ENCODE measurements at places on chromosomes 12 and 14.

DNA sequence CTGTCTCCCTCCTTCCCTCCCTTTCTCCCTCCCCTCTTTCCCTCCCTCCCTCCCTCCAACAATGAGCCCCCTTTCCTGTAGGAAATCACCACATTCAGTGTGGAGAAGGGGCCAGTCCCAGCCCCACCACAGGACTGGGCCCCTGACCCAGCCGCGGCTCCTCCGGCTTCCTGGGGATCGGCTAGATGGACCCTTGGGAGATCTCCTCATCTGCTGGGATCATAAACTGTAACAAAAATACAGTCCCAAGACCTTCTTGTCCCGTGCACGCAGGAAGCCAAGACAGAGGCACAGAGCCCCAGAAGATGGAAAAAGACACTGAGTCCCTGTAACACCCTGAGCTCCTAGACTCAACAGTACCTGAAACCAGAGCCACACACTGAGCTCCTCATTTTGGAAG lies 23.9 kb downstream of the DIO3 start:
- no peak for DNase-seq

GRCh38 chr14:32332415-32333316 lies 3.6 kb downstream of the AKAP6 start:
- no peak for DNase-seq

DNA sequence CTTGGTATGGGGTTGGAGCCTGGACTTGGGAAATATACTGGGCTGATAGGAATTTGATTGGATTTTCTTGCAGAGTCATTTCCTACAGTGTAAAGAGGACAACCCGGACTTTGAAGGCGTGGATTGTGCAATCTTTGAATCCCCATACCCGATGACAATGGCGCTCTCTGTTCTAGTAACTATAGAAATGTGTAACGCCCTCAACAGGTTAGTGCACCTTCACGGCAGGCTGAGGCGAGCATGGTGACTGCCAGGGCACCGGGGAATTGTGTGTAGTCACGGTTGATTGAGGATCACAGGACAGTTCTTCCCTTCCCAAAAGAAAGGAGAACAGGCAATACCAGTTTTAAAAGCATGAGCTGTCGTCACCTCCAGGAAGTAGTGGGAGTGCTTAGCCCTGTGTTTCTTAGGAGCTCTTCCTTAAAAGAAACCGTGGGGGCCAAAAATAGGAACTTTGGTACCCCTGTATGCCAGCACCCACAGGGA lies 58.3 kb downstream of the ANAPC7 start:
- no peak for DNase-seq

- no peak for DNase-seq
Observed at GRCh38 chr12:18165889-18166288, 75.9 kb upstream of the RERGL start.

DNA sequence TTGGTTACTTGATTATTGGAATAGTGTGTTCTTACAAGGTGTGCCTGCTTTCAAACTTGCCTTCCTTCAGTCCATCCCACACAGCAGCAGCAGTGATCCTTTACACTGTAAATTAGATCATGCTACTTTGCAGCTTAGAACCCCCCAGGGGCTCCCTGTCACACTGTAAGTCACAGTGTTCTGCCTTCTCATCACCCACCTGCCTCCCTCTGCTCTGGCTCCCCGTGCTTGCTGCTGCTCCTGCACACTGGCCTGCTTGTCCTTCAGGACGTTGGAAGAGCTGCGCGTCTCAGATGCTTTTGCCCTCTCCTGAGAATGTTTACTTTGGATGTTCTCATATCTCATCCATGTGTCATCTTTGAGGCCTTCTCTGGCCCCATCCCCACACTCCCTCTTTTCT lies 27.3 kb downstream of the ZC3H14 start:
- DNase-seq, result no peak

- no peak for DNase-seq
Observed at GRCh38 chr12:108856428-108857157, 790 bp downstream of the SSH1 start.

DNA sequence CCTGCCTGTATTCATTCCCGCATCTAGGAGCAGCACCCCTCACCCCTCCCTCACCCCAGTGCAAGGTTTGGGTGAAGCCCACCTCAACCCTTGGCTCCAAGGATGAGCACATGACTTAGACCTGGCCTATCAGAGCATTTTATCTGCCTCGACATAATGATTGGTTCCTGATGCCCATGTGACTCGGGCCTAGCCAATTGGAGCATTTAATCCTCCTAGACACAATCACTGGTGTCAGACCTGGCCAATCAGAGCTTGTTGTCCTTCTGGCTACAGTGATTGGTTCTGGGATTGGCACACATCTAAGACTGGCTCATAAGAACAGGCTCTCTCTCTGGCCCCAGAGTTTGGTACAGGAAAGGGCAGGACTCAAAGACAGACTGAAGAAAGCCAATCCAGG lies 73.1 kb upstream of the MYL2 start:
- no peak for DNase-seq

- no peak for DNase-seq
Observed at GRCh38 chr12:9669534-9669933, at the start of gene CLEC2D. TSS of gene CLEC2D (plus strand) at chr12:9669713. CDS start at chr12:9669735, 22 bp downstream.

DNA sequence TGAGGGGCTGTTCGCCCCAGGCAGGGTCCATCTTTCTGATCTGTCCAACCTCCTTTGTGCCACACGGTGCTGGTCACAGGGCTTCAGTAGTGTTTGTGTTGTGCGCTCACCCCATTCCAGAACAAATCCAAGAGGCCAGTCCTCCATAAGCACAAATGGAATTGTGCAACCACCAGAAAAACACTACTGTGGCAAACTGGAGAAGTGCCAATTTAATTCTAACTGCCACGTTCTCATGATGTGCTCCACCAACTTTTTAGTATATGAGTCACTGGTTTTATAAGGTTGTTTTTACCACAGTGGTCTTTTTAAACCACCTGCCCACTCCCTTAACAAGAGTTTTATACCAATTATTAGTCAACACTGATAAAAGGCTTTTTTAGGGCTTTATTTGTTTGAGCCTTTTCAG lies 380.2 kb downstream of the NAV3 start:
- no peak for DNase-seq

DNA sequence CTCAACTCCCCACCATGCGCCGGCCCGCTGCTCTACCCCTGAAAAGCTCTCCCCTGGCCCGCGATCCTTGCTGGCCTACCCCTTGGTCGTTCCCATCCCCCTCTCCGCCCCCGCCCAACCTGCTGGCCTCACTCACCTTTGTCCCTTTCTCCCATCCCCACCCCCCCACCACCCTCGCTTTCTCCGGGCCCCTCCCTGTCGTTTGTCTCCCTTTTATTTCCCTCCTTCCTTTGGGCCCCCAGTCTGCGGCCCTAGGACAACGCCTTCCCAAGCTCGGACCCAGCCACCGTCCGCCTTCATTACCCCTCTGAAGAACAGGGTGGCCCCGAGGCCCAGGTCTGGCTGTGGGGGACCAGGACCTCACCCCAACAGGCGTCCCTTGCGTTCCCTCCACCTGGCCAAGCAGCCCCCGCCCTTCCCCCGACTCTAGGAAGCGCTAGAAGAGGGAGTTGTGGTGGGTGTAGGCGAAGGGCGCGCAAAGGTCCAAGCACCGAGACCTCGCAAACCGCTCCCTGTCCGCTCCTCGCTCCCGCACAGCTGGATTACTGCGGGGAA lies 6.9 kb upstream of the SLC7A7 start:
- DNase-seq, result no peak

GRCh38 chr12:10214895-10215267 lies 2.2 kb downstream of the GABARAPL1 start:
- no peak for DNase-seq

- DNase-seq, result no peak
Observed at GRCh38 chr14:95150910-95151309, 6.4 kb downstream of the DICER1 start.

DNA sequence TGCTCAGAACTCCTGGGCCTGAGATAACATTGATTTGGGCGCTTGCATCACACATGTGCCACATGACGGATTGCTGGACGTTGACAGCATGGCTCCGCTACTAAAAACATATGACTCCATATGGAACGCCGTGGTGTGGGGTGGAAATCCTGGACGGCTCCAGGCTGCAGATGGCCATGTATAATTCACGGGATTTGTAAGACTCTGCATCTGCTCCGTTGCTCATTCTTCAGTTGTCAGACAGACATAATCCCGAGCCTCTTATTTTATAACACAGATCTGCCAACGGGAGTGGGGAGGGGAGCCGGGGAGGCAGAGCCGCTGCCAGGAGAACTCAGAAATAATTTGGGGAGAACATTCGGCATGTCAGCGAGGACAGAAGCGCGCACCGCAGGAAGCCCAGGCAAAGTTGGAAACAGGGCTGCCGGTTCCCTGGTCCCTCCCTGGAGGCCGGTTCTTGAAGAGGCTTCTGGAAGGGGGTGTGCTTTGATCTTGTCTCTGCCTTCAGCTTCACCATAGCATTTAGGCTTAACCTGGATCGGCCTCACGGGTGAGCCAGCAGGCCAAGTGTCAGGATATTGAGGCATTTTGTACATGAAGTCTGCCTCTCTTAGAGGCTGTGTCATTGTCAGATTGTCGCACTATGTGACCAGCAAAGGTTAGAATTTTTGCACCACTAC lies 45.8 kb upstream of the MYL2 start:
- DNase-seq, result no peak

- no peak for DNase-seq
Observed at GRCh38 chr14:68362846-68363245, 430.0 kb downstream of the ZFP36L1 start.

DNA sequence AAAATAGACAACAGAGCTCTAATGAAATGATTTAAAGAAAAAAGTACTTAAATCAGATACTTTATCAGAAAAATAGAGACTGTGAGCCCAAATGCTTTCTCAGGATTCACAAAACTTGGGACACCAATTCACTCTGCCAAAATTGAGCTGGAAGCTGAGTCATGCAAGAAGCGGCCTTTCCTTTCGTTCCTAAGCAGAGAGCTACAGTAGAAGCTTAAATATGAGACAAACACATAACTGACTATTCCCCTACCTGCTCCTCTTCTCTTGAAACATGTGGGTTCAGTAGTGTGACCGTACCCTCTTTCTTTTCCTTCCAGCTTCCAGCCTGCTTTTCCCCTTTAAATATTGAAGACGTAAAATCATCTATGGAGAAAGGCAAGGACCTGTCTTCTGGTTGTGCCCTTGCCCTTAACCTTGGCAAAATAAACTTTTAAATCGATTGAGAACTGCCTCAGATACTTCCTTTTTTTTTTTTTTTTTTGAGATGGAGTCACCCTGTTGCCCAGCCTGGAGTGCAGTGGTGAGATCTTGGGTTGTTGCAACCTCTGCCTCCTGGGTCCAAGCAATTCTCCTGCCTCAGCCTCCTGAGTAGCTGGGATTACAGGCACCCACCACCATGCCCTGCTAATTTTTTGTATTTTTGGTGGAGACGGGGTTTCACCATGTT lies 4.4 kb upstream of the SDS start:
- no peak for DNase-seq

- no peak for DNase-seq
Observed at GRCh38 chr12:6853626-6854025, 1.7 kb downstream of the USP5 start.

DNA sequence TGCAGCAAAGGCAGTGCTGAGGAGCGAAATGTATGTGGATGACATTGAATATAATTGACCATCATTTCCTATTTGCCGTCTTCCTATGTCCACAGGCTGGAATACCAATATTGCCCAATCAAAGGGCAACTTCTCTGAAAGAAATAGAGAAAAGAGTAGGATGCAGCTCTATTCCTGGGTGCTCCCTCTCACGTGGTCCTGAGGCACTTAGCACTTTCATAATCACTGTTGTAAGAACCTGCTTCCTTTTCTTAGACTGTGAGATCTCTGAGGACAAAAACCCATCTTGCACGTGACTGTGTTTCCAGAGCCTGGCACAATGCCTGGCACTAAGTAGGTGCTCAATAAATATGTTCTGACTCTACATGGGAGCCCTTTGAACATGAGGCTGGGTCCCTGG lies 122.7 kb upstream of the CPM start:
- DNase-seq, result no peak

GRCh38 chr12:21379218-21379617 lies 6.5 kb downstream of the IAPP start:
- DNase-seq, result no peak

- peak; percentile 35 for DNase-seq
Observed at GRCh38 chr12:3218228-3219171, 141.3 kb downstream of the TSPAN9 start.

- DNase-seq, result no peak
Observed at GRCh38 chr12:228846-229200, 14.9 kb upstream of the SLC6A12 start.

DNA sequence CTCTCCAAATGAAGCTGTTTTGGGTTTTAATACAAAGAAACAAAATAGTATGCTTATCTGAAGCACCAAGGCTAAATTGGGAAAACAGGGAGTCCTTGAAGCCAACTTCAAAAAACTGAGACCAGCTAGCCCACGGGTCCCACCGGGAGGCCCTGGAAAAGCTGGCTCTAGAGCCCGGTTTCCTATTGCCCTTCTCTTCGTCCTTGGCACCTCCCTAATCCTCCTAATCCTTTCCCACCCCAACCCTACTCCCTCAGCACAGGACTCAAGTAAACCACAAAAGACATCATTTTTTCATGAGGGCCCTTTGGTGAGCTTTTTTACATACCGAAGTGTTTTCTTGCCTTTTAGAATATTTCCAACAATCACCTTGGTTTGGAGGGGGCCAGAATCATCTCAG lies 11.3 kb downstream of the LRRC74A start:
- no peak for DNase-seq

DNA sequence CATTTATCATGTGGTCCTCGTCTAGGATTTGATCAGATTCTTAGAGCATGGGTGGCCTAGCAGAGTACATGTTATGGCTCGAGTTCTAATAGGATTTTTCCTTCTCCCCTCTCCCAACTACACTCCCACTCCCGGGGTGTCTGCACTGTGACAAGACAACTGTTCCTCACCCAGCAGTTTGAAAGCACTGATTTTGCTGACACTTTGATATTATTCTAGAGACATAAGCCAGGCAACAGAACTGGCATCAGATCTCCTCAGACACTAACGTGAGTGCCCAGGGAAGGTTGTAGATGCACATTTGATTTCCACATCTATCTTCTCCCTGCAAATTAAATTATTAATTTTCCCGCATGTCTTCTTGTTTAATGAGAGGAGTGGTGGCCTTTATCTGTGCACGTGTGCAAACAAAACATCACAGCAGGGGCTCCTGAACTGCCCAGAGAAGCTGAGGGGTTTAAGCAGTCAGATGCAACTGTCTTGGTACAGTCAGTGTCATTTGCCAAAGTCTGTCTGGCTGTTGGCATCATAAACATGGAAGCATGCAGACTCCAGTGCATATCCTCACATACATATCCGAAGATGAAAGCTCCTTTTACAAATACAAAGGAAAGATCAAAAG lies 491.8 kb downstream of the NPAS3 start:
- no peak for DNase-seq

- DNase-seq, result no peak
Observed at GRCh38 chr12:75977590-75977951, 54.0 kb downstream of the PHLDA1 start.

DNA sequence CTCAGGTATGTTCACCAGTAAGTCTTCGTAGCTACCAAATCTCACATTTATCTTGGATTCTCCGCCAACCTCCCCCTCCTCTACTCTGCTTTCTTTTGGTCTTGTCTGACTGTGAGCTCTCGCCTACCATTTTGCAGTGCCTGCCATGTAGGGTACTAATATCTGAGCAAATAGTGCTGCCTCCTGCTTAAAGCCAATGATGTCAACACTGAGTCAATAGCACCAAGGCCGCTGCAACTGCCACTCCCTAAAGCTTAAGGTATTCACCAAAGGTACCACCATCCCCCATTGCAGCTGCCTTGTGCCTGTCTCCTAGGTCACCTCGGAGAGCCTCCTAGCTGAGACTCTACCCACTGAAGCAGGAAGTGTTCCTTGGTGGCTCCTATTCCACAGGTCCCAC lies 114.8 kb upstream of the FUT8 start:
- no peak for DNase-seq

- no peak for DNase-seq
Observed at GRCh38 chr12:58459191-58459590, 461.1 kb downstream of the LRIG3 start.

GRCh38 chr12:43094886-43095575 lies 457.0 kb downstream of the ADAMTS20 start:
- DNase-seq, result no peak

All from fibroblast of skin of left biceps (primary cell).